ENCODE measurements at places on chromosomes 1 and 21.
A peak's percentile ranks its signal among the peaks of the same experiment; 100 is the strongest.

GRCh38 chr1:229119161-229119560, 151.8 kb upstream of the RAB4A start:
- no peak for DNase-seq

- no peak for DNase-seq
Measured at GRCh38 chr1:21633992-21634805, 35.0 kb downstream of the RAP1GAP start.

GRCh38 chr1:159821171-159821867, 5.4 kb upstream of the SLAMF8 start:
- no peak for DNase-seq

GRCh38 chr1:85407746-85408377, 57.1 kb downstream of the DDAH1 start:
- DNase-seq: no peak

DNA sequence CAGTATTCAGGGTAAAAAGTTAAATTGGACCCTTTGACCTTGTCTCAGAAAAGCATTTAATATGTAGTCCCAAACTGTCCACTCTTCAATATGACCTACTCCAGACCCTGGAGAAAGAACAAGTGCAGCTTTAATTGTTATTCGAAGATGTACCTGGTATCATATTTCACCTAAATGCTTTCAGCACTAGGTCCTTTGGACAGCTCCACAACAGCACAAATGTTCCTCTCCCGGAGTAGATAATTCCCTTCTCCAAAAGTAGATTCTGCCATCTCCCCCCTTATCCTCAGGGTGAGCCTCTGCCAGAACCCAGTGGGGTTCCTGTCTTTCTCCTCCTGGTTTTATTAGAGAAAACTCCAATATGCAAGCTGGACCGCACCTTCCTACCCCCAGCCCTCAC, 104.5 kb upstream of the AJAP1 start:
- no peak for DNase-seq

DNA sequence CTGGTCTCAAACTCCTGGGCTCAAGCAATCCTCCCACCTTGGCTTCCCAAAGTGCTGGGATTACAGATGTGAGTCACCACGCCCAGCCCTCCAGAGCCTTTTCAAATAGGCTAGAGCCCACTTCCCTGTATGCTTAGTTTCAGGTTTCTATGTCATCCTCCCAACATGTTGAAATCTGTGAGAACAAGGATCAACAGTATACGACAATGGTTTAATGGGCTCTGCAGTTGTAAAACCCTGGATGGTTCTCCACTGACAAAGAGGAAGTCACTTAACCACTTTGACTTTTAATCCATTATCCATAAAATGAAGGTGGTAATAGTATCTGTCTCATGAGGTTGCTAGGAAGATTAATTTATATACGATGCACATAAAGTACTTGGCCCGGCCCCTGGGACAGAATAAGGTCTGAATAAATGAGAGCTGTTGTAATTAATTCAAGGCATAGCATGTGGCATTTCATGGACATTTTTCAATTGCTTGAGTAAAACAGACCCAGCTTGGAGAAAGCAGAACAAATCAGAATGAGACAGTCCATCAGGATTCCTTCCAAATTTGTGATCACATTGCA, 113.9 kb upstream of the ZNF648 start:
- no peak for DNase-seq

DNA sequence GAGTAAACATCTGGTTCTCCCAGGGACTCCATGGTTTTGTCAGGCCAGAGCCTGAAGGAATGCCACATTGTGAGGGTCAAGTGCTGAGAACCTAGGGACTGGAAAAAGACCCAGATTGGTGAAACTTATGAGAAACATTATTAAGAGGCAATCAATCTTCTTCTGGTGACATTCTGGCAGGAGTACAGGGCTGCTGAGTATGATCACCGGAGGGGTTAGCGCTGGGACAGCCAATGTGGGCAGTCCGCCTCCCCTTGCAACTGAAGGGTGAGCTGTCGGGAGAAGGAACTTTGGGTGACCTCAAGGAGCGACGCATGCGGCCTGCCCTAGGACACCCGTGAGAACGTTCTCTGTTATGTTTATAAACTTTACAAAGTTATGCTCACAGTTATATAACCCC, 429.0 kb downstream of the LMO4 start:
- DNase-seq: peak; percentile 15

DNA sequence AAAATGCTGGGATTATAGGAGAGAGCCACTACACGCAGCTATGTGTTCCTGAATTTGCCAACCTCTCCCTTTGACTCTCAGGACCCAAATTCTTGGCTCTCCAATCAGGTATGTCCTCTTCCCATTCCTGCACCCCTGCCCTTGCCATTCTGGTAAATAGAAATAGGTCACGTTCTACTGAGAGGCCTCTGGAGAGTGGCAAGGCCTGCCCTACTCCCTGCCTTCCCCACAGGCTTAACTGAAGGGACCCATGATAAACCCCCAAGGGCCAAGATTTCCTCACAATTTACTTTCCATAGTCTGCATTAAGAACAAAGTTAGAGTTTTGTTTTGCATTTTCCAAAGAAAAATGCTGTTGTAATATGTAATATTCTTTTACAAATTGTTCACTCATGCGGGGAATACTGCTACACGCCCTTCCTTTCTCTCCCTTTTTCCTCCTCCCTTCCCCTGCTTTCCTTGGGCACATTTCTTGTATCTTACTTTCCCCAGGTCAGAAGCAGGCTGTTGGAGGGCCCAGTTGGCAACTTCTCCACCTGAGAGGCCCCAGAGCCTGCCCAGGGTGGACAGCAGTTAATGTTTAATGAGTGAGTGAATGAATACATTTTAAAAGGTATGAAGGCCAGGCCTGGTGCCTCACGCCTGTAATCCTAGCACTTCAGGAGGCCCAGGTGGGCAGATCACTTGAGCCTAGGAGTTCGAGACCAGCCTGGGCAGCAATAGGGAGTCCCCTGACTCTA, 33.9 kb upstream of the PUM1 start:
- no peak for DNase-seq

DNA sequence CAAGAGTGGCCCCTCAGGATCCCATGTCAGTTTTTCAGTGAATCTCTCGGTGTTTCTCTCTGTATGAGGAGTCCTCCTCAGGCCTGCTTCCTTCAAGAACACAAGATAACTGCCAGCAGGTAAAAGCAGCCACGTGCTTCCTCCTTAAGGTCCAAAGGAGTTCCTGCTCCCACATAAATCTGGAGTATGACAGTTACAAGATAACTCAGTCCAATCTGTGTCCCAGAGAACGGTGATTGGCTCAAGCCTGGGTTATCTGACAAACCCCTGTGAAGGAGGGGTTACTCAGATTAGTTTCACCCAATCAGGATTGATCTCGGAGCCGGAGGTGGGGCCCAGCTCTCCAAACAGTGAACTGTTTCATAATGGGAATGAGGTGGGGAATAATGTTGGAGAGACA, 5.8 kb upstream of the ANKRD13C start:
- DNase-seq: no peak

GRCh38 chr1:94245747-94246438, 8.5 kb upstream of the ARHGAP29 start:
- no peak for DNase-seq

GRCh38 chr1:152654110-152654509, 9.1 kb upstream of the LCE2D start:
- peak; percentile 37 for DNase-seq

- no peak for DNase-seq
Measured at GRCh38 chr21:38186661-38187270, 70.0 kb upstream of the KCNJ15 start.

DNA sequence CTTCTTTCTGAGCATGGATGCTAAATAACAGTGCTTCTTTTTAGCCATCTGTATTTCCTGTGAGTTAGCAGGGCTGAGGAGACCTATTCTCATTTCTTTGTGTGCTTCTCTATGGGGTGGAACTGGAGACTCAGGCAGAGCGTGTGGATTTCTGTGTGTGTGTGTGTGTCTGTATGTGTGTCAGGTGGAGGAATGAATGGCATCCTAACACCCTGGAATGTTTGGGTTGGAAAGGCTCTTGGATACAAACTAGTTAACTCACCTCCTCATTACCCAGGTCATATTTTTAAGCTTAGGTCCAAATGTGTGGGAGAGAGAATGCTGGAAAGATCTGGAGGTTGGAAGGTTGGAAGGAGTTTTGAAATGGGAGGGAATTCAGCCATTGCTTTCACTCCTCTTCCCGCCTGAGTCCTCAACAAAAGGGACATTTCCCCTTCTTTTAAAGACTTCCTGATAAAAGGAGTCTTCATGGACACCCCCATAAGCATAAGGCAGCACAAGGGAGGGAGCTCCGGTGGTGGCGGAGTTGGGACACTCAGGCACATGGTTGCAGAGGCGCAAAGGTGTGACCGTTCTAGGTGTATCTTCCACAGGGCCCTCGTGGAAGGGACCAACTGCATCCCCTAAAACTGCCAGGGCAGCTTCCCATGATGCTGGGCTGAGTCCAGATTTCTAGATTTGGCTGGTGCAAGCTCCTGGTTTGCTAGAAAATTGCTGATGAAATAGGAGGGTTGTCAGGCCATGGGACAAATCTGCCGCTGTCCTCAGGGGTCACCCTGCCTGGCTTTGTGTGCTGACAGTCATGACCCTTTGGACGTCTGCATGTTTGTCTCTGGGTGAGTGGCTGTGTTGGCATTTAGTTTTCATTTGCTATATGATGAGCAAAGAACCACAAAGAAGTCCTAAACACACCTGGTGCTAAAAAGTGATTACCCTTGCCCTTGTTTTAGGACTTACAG, 37.6 kb downstream of the MTARC1 start:
- DNase-seq: peak; percentile 51

DNA sequence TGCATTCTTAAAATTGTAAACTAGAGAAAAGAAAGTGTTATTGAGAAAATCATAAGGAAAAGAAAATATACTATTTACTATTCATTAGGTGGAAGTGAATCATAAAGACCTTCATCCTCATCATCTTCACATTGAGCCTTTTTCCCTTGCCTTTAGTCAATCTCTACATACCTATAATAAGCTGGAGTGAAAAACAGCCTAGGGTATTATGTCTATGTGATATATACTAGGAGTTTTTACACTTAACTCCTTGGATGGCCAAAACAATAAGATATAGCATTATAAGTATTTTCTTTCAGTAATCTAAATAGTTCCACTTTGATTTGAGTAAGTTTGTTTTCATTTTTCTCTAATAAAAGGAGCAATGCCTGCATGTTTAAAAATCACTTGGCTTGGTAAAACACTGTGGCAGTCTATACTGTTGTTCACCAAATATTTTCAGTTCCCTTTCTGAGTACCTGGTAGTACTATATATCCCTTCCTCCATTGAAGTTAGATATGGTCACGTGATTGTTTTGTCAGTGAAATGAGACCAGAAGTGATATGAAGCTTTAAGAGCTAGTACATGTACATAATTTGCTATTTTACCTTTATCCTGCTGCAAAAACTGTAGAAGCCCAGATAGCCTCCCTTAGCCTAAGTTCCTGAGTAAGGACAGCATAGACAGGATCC, 78.3 kb downstream of the CLEC20A start:
- DNase-seq: no peak

DNA sequence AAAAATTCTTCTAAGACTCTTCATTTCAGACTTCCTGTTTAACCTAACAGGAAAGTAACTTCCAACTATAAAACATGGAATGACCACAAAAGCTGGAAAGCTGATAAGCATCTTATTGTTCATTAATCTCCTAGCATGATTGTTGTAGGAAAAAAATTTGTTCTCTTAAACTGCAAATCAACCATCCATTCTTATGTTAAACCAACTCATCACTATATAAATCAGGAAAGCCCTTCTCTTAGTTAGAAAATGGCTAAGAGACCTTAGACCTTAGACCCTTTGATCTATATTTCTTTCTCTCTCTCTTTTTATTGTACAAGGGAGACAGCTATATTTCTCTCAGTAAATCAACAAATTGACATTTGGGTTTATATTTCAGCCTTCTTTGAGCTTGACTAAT, 101.4 kb downstream of the UBE2U start:
- DNase-seq: peak; percentile 45

- DNase-seq: no peak
Measured at GRCh38 chr1:226985839-226986463, 45.9 kb downstream of the COQ8A start.

GRCh38 chr1:188642704-188643103, 1814.0 kb downstream of the PLA2G4A start:
- DNase-seq: no peak

DNA sequence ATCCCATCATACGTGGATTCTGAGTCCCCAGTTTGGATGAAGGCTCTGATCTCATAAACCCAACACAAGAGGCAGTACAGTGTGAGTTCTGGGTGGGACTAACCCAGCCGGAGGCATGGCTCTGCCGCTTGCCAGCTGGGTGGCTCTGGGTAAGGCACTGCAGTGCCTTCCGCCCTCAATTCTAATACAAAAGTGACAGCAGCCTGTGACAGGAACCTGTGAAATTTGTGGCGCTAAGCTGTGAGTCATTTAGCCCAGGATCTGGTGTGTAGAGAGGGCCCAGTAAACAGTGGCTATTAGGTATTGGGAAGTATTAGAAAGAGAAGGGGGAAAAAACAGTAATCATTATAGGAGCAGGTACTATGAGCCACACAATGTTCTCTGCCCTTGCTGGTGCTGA, 23.3 kb downstream of the HSPG2 start:
- no peak for DNase-seq

DNA sequence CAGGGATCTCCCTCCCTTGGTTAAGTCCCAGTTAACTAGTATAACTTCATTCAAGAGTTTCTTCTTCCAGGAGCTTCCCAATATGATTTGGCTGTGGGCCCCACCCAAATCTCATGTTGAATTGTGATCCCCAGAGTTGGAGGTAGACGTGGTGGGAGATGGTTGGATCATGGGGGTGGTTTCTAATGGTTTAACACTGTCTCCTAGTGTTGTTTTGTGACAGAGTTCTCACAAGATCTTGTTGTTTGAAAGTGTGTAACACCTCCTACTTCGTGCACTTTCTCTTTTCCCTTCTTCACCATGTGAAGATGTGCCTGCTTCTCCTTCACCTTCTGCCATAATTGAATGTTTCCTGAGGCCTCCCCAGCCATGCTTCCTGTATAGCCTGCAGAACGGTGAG, 251.8 kb upstream of the FGGY start:
- no peak for DNase-seq

DNA sequence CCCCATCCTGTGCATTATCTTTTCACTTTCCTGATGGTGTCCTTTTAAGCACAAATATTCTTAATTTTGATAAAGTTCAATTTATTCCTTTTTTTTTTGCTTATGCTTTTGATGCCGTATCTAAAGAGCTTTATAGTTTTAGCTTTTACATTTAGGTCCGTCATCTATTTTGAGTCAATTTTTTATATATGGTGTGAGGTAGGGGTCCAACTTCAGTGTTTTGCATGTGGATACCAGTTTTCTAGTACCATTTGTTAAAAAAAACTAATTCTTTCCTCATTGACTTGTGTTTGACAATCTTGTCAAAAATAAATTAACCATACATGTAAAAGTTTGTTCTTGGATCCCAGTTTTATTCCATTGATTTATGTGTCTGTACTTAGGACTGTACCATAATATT, 4.9 kb downstream of the MTF2 start:
- DNase-seq: no peak

GRCh38 chr1:34408011-34408410, 231.3 kb downstream of the C1orf94 start:
- peak; percentile 51 for DNase-seq

DNA sequence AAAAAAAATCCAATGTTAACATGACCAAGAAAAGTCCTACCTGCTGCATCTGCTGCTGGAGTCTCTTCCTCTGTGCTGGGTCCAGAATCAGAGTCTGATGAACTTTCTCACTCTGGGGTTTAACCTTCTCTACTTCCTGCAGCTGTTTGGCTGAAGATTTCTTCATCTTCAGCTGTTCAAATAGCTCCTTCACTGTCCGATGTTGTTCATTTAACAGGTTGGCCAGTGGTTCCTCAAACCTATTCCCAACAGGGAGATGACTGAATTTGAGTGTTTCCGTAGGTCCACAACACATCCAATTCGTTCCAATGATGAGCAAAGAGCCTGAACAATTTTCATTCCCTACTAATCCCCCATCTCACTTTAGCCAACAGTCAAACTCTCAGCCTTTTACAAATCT, 79.4 kb downstream of the GON4L start:
- no peak for DNase-seq
